CD4-positive, alpha-beta T cell treated with Interleukin-4 for 1 hour (primary cell): ENCODE measurements at places on chromosomes 2 and 18.

DNA sequence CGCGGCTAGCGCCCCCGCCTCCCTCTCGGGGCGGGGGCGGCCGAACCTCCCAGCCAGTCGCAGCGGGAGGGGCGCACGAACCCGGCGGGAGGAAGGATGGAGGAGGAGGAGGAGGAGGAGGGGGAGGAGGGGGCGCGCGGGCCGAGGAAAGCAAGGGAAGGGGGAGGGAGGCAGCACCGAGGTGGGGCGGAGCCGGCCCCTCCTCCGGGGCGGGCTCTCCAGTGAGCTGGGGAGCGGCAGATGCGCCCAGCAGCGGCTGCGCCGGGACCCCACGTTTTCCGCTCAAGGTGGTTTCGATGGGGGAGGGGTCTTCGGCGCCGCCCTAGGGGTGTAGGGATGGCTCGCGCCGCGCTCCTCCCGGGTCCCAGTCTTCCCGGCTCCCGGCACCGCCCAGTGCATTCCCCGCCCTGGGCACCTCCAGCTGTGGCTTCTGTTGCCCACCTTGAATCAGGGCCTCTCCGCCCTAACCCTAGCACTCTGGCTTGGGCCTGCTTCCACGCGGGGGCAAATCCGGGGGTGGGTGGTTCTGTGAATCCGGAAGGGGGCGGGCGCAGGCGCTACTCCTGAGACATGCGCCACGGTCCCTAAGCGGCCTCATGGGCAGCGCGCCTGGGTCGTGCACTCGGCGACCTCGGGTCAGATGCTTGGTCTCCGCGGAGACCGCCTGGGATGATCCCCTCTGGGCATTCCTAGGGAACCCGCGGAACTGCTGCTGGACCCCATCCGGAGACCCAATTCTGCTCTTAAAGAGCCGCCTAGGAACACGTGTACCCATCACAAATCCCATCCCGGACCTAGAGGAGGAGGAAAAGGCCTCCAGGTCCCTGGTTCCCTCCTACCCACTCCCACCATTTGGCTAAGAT, at the start of gene FBXO41:
TSS of gene FBXO41 (minus strand) at position 183 of the 863 bp plus-strand sequence. CDS start 14,848 bp downstream, outside the sequence.
- DNase-seq: peak; percentile 67

DNA sequence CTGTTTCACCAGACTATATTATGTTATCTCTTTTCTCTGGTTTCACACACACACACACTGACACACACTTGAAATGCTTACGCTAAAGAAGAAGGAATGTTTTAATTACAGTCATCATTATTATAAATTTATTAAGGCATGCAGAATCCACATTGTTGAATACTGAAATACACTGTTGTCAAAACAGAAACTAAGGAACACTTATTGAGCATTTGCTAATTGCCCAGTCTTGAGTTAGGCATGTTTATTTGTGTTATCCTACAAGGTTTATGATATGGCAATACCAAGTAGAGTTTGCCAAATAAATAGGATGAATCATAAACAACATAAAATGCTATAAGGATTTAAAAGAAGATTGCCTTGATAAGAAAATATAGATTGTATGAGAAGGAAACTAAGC, 917.0 kb upstream of the PIK3C3 start:
- DNase-seq: no peak

DNA sequence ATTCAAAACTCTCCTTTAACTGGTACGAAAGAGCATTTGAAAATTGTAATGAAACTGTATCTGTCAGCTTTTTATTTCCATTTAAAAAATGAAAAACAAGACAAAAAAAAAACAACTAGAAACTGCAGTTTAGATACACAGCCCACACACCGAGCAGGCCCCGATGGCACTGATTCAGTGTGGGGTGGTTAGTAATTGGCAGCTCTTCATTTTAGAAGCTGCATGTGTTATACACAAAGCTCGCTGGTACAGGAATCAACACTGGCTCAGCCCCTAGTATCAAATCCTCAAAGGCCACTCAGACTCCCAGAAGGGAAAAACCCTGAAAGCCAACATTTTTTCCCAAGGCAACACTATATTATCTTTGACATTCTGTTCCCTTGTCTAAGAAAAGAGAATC, 30.5 kb upstream of the RMDN2 start:
- DNase-seq: no peak

DNA sequence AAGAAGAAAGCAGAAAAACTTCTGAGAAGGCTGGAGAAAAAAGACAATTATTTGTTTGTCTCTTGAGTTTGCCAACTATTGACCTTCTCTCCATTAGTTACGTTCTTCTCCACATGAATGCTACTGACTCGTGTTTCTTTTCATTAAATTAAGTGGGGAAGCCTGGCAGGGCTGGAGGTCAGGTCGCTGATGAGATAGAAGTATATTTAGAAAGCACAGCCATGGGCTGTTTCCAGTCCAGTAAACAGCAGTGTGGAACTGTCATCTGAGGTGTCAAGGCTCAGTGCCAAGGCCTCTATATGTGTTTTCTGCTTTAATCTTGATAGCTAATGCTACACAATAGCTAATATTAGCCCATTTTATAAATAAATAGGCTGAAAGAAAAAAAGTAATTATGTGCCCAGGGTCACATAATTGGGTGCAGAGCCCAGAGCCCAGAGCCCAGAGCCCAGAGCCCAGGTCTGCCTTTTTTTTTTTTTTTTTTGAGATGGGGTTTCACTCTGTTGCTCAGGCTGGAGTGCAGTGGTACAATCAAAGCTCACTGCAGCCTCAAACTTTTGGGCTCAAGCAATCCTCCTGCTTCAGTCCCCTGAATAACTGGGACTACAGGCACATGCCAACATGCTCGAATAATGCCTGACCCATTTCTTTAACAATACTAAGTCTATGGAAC, 6.3 kb downstream of the MSGN1 start:
- no peak for DNase-seq

DNA sequence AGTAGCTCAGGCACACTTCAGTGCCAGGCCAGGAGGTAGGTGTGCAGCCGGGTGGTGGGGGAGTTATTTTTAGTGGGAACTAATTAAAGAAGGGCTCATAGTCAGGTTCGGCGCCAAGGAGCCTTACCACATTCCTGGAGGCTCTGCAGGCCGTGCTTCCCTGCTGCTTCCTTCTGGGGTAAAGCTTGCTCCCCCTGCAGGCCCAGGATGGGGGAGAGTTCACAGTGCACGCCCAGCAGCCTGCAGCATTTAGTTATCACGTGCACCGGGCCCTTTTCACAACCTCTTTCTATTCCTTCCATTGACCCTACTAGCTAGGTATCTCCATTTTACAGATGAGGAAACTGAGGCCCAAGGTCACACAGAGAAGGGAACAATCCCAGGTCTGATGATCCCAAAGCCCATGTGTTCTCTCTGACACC, 2.5 kb downstream of the KCNF1 start:
- no peak for DNase-seq

- DNase-seq: no peak
Observed at GRCh38 chr2:134499307-134499926, 219.4 kb downstream of the TMEM163 start.

GRCh38 chr2:15259356-15259756, 301.8 kb downstream of the NBAS start:
- no peak for DNase-seq

DNA sequence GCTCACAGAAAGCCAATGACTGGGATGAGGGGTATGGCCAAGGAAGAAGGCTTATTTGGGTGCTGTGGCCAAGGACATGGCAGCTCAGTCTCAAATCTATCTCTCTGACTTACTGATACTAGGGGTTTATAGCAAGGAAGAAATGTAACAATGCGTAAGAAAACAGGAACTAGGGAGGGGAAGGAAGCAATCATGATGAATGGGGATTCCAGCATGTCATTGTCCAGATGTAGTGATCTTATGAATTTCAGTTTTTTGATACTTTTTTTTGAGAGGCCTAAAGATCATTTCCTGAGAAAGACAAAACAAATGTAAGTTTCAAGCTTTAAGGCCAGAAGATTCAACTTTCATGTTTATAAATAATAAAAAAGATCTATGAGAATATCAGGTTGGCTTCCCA, 298.6 kb upstream of the FAM98A start:
- DNase-seq: no peak

DNA sequence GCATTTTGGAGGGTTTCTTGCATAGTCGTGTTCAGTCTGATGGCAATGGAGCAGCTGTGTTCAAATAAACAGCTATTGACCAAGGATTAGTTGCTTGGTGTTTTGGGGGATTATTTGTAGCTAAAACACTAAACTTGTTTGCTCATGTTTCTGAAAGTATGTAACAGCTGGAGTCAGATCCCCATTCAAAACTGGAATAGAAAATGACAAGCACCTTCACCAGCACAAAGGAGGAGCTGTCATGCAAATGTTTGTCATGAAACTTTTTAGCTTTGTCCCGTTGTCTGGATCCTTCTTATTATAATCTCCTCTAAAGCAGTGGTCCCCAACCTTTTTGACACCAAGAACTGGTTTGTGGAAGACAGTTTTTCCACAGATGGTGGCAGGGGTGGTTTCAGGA, 96.9 kb upstream of the ZNF236 start:
- no peak for DNase-seq

DNA sequence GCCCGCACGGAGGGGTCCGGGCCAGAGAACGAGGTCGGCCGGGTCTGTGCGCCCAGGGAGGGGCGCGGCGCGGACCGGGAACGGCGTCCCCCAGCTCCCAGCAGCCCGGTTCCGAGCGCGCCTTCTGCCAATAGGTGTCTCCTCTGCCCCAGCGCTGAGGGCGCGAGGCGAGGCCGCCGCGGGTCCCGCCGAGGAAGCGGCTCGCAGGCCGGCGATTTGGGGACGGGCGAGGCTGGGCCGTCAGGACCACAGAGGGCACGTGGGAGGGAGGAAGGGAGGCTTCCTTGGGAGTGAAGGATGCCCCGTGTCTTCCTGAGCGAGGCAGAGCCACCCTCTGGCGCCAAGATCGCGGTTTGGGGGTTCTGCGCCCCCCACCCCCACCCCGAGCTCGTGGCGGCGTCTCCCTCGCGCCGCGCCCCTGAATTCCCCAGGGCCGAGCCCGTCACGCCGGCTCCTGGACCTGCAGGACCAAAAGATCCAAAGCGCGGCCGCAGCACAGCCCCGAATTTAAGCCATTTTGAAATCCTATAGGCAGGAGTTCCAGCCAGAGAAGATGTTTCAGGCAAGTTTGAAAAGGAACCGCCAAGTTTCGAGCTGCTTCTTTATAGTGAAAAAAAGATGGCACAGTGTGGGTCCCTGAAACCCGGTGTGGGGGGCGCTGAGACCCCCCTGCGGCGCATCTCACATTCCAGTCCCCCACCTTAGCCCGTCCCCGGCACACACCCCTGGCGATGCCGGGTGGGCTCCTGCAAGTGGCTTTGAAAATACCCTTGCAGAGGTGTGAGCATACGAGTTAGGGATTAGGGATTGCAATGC, 909 bp downstream of the NFATC1 start:
- DNase-seq: no peak

GRCh38 chr18:13406736-13407135, 188.2 kb downstream of the LDLRAD4 start:
- no peak for DNase-seq
